ENCODE measurements at places on chromosomes 3 and 15.

- no peak for DNase-seq
Measured at GRCh38 chr3:27590437-27591298, 106.5 kb upstream of the SLC4A7 start.

DNA sequence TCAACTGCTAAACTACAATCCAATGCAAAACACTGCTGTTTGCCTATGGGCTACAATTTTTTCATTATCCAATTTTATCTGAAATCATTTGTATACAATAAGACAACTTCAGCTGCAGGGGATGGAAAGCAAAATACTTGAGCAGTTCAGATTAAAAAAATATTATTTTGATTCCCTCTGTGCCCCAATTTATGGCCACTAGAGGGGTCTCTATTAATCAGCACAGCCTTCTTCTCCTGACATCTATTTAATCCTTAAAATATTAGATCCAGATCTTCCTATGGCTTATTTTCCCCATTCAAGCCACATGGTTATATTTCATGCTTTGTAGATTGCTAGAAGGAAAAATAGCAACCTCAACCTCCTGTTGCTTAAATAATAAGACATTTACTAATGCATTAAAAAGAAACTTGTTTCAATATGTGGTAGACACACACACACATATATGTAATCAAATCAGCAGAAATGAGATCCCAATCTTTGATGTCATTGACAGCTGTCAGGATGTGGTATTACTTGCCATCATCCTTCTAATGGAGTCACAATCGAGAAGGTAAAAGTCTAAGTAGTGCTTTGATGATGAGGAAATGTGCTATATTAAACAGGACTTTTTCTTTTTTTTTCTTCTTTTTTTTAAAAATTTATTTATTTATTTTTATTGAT is 104.2 kb downstream of the P2RY1 start:
- no peak for DNase-seq

DNA sequence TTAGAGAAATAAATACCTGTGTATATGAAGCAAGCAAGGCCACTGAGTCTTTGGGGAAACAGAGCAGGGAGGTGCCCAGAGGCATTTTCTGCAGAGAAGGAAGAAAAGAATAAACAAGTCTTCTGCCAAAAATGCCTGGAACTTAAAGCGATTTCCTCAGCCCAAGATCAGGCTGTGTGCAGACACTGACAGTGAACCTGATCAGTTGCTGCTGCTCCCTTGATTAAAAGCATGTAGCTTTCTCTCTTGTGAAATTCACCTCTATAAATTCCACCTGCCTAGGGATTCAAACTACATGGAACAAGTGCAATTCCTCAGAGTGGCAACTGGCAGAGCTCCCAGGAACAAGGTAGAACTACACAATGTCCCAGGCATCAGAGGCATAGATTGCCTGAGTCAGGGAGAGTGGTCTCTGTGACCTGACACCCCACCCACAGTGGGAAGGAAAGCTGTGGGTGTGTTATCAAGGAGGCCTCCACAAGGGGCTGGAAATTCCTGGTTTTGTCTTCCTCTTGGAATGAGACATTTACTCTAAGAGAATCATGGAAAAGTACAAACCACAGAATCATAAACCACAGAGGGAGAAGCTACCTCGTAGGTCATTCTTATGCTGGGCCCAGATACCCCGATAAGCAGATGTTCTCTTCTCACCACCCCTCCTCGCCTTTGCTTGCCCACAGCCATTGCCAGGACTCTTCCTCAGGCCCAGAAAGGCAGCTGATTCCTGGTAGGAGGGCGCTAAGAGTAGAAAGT is 1.8 kb upstream of the ZBTB38 start:
- no peak for DNase-seq

DNA sequence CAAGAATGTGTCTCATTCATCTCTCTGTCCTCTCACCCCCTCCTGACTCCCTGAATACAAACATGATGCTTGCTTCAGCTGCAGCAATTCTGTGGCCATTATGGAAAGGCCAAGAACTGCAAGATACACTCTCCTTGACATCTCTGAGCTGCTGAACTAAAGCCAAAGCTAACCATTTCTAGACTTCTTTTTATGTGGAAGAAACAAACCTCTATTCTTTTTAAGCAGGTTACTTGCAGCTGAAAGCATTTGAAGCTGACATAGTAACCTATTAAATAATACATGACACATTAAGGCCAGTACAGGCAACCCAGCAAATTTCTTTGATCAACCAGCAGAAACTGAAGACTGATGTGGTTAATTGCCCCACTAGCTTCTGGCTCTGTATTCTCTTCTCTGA is 17.5 kb downstream of the FHIT start:
- DNase-seq: no peak

DNA sequence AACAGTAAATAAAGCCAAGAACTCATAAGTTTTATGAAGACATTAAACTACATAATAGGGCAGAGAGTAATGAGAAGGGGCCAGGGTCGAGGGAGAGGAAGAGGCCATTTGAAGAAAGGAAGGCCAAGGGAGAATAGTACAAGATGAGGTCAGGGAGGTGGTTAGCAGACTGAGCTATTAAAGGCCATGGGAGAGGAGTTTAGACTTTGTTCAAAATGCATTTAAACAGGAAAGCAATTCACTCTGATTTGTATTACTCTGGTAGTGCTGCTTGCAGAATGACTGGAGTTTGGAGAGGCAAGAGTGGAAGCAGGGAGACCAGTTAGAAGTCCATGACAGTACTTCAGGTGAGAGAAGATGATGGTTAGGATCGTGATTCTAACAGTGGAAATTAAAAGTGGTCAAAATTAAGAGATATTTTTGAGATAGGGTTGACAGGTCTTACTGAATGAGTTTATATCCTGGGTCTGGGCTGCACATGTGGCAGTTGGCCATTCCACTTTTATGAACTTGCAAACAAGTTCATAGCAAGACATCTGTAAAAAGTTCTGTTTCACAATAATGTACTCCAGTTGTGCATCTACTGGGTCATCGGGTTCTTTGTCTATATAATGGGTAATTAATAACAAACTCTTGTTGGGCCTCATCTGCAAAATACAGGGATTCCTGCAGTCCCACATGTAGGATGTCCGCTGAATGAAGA is 16.3 kb downstream of the PPP2R3A start:
- no peak for DNase-seq

DNA sequence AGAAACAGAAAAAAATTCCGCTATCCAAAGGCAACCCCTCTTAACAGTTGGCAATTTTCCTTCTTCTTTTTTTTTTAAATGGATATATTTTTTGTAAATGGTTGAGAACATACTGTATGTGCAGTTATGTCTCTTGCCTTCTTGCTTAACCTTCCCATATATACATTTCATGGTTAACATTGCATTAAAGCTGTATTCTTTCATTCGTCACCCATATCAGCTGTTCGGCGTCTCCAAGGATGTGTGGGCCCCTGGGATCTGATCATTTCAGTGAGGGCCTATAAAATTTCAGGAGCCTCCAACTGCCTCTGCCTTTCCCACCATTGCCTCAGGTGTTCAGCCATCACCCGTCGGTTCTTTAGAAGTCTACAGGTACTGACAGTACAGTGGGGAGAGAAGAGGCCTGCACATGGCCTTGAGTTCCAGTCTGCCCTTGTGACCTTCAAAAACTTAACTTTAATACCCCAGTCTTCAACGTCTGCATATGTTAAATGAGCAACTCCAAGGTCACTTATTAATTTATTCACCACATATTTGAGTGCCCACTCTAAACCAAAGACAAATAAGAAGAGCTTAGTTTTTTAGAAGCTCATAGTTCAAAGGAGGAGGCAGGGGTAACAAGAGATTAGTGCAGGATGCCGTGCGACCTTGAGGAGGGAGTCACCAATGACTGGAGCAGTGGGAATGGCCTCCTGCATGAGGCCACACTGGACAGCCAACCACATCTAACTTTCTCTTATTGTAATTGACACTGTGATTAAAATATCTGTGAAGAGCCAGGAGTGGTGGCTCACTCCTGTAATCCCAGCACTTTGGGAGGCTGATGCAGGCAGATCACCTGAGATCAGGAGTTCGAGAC is 6.9 kb downstream of the ST6GAL1 start:
- DNase-seq: no peak

- DNase-seq: no peak
Measured at GRCh38 chr15:56042031-56042430, 48.6 kb upstream of the NEDD4 start.

DNA sequence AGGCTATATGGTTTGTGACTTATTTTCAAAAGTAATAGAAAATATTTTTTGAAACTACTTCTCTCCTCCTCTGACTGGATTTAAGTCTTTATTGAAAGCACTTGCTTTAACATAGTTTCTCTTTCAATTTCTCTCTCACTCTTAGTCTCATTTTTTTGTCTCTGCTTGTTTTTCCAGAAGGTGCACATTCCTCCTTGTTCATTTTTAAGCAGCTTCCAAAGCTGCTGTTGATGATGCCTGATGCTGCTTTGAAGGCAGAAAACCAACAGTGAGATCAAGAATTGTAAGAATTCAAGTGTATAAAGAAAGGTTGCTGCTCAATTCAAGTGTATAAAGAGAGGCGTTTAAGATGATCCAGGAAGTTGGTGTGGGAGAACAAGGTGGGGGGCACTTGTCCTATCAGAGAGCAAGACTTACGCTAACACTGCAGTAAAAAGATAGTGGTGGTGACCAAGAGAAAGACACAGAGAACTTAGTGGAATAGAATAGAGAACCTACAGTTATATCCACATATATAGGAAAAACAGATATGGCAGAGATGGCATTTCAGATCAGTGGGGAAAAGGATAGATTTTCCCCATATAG is 12.1 kb downstream of the NR2C2 start:
- DNase-seq: no peak

- DNase-seq: no peak
Measured at GRCh38 chr3:24646790-24647189, 152.1 kb upstream of the THRB start.

- no peak for DNase-seq
Measured at GRCh38 chr3:41912280-41912679, 49.6 kb downstream of the ULK4 start.
